Upper lobe of left lung (tissue), 6 donors: ENCODE measurements at places on chromosomes 5 and 9. TPM values are rescaled to one million over a fixed set of nuclear protein-coding genes. Genes with fewer than 3 reads are reported as not detected.

HTR1A gene
- total RNA-seq: not detected

HEMGN gene
- total RNA-seq: 0.44 TPM

OTP gene
- total RNA-seq: not detected

IFNB1 gene
- not detected for total RNA-seq

FOXI1 gene
- total RNA-seq: not detected

KCNMB1 gene
- 3.1 TPM for total RNA-seq

ERAP2 gene
- 24.2 TPM for total RNA-seq

MYMK gene
- not detected for total RNA-seq

ADAMTS6 gene
- total RNA-seq: 9.4 TPM

PLAC8L1 gene
- not detected for total RNA-seq

IFNA21 gene
- total RNA-seq: not detected
